ENCODE measurements at places on chromosomes 6 and 20.

- DNase-seq, result no peak
These were observed 399.7 kb upstream of the ADGRB3 start for GRCh38 chr6:68235326-68235784.

DNA sequence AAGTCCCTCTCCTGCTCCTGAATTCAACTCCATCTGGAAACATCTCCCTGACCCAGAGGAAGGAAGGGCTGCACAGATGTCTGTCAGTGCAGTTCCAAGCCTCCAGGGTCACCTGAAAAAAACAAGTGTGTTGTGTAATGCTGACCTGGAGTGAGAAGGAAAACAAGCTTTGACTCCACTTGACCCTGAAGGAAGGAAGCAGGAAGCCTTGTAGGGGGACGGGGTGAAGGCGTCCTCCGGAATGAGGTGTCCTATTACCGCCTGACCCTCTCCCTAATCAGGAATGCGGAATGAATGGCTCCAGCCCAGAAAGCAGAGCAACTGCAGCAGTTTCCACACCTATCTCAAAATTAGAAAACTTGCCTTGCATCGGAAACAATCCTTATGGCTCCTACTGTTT lies 13.9 kb upstream of the ADGRF5 start:
- DNase-seq, result no peak

DNA sequence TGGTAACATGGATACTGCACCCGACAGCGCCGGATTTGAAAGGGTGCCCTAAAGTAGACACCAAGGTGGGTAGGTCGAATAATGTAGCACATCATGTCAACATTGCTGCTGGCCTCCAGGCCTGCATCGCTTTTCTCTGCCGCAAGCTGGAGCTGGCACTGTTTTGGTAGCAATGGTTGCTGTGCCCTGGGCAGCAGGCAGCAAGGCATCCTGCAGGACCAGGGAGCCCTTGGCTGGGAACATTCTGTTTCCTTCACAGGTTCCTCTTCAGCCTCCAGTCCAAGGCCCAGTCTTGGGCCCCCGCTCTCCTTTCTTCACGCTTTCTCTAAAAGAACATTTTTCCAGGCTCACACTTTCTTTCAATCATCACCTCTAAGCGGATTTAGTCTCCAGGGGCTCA lies 365.8 kb upstream of the JARID2 start:
- DNase-seq, result no peak

GRCh38 chr6:144804246-144804790 lies 519.2 kb downstream of the UTRN start:
- DNase-seq, result no peak

- DNase-seq, result no peak
These were observed 9.3 kb downstream of the COL9A3 start for GRCh38 chr20:62825986-62826645.

- no peak for DNase-seq
These were observed 68.4 kb downstream of the VEGFA start for GRCh38 chr6:43838276-43839036.

- DNase-seq, result no peak
These were observed 224.5 kb downstream of the RFPL4B start for GRCh38 chr6:112571488-112572270.

DNA sequence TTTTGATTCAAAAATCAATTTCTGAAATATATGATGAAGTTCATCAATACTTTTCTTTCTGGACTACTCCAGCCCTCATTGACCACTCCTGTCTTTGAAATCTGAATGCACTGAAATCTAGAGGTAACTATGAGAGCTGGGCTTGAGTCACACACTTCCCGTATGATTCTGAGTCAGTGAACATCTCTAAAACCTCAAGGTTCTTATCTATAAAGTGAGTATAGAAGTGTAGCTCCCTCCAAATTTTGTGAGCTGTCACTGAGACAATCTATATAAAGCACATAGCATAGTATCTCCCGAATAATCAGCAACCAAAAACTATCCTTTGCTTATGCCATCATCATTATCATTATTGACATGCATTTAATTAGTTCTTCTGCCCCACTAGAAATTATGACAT lies 182.4 kb downstream of the TSHZ2 start:
- no peak for DNase-seq

- no peak for DNase-seq
These were observed 122.1 kb downstream of the PDSS2 start for GRCh38 chr6:107337191-107337741.

GRCh38 chr6:13461805-13462204 lies 25.6 kb downstream of the GFOD1 start:
- DNase-seq, result no peak

- DNase-seq, result no peak
These were observed 28.1 kb downstream of the LMBRD1 start for GRCh38 chr6:69768664-69769063.

DNA sequence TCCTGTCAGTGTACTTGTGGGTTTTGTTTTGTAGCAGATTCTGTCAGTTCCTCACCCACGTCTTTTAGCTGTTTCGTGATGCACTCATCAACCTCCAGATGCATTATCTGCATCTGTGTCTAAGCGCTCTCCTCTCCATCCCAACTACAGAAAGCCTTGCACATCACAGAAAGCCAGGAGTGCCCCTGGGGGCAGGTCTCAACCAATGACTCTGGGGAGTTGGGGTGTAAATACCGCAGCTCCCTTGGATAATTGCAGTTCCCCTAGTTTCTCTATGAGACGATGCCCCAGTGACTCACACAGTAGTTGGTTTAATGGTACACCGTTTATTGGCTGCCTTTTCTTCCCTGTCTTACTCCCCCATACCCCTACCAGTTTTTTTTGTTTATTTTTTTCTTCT lies 158.1 kb downstream of the SOX4 start:
- DNase-seq, result no peak

GRCh38 chr6:119620846-119621555 lies 271.4 kb upstream of the MAN1A1 start:
- no peak for DNase-seq
